Stimulated activated CD8-positive, alpha-beta memory T cell treated with anti-CD3 and anti-CD28 coated beads, Interleukin-15, amount 100 ng/mL, for 1 hour (primary cell): ENCODE measurements at places on chromosomes 16 and 17.

- DNase-seq, result no peak
These were observed 4.2 kb downstream of the CD300LB start for GRCh38 chr17:74527081-74527480.

GRCh38 chr17:33469911-33470310, 176.8 kb upstream of the ASIC2 start:
- no peak for DNase-seq

DNA sequence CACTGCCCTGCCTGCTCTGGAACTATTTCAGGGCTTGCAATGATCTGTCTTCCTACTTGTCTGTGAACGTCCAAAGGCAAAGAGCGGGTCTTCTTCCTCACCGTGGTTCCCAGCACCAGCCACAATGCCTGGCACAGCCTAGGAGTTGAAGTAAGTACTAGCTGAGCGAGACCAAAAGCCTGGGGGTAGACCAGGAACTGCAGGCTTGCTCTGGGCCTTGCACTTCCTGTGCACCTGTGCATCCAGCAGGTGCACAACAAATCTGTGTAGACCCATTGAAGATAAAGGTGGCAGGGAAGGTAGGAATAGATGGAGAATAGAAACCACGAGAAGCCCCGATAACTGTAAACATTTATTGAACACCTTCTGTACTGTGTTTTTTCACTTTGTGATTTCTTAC, 4.6 kb downstream of the FAM171A2 start:
- DNase-seq, result no peak

DNA sequence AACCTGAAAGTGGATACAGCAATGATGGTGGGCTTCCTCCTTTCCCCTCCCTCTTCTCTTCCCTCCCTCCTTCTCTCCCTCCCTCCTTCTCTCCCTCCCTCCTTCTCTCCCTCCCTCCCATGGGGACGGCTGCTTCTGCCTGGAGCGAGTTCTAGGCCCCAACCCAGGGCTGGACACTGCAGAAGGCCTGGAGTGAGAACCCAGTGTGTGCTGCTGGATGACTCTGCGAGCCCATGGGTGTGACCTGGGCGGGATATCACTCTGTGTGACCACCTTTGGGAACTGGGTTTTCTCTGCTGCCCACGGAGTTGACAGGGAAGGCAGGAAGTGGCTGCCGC, 242.6 kb upstream of the GSE1 start:
- no peak for DNase-seq

GRCh38 chr16:84286578-84287240, 8.0 kb upstream of the WFDC1 start:
- no peak for DNase-seq

- DNase-seq, result peak; percentile 10
These were observed at the start of gene MEIOB for GRCh38 chr16:1871974-1872635. Gene MEIOB, minus strand, starts transcription at chr16:1872164. Its CDS starts 3,989 bp downstream, at chr16:1868175.

DNA sequence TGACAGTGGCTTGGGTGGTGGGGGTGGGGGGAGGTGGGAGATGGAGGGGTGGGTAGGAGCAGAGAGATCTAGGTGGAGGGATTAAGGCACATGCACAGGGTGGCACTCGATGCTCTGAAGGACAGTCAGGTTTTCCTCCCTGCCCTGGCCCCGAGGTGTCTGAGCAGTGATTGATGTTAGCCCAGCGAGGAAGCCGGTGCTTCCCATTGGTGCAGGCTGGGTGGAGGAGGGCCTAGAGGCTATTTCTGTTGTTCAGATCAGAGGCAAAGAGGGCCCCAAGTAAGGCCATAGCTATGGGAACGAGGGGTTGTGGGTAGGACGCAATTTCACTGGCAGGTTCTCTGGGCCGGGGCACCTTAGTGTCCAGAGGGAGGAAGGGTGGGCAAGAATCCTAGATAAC, 23.1 kb downstream of the CACNA1G start:
- DNase-seq, result no peak

DNA sequence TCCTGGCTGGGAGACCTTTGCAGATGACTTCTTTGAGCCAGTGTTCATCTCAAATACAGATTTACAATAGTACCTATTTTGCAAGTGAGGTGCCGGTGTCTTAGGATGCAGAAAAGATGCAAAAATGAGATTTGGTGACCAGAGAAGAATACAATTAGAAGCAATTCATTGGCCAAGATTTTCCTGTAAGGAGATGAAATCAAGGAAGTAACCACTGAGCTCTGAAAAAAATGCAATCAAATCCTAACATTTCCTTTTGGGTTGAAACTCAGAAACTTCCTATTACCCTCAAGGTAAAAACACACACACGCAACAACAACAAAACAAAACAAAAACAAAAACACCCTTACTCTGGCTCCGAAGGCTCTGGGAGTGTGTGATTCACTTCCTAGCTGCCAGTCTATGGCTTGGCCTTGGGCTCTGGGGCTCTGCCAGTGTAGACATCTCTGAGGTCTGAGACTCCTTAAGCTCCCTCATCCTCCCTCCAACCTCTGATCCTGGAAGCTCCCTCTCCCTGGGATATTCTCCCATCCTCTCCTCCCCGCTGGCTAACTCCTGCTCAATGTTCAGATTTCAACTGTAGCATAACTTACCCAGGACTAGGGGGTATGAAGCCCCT, 16.8 kb upstream of the MT4 start:
- no peak for DNase-seq

- DNase-seq, result no peak
These were observed 72.6 kb downstream of the SDK2 start for GRCh38 chr17:73571511-73572130.

- no peak for DNase-seq
These were observed 5.1 kb downstream of the CARMIL2 start for GRCh38 chr16:67650023-67650422.

DNA sequence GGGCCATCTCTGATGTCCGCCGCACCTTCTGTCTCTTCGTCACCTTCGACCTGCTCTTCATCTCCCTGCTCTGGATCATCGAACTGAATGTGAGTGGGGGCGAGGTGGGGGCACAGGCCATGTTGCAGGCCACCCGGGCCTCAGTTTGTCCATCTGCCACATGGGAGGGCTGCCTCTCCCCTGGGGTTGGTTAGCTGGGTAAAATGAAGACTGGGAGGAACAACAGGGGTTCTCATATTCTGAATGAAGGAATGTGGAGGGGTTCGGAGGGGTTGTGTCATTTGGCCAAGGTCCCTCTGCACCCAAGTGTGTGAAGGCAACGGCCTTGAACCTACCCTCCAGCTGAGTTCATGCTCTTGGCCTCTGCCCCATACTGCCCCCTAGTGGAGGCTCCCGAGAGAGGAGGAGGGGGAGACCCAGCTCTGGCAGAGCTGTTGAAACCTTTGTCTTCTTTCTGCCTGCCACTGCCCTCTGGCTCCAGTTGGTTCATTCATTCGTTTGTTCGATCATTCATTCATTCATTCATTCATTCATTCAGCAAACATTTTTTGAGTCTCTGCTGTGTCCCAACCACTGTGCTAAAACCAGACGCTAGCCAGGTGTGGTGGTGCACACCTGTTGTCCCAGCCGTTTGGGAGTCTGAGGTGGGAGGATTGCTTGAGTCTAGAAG, 11.4 kb upstream of the TCAP start:
- peak; percentile 70 for DNase-seq

DNA sequence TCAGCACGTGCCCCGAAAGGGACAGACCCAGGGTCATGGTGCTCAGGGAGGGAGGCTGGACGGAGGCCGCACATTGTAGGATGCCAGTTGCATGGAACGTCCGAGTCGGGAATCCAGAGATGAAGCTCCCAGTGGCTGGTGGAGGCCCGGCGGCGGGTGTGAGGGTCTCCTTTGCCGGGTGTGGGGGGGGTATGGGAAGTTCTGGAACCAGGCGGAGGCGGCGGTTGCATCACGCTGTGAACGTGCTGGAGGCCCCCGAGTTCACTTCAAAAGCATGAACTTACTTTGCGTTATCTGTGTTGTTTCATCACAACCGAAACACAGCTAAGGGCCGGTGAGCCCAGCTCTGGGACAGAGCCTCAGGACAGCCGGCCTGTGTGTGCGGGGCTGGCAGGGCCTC, 73.4 kb upstream of the GNG13 start:
- no peak for DNase-seq

GRCh38 chr17:63452962-63453551, 7.0 kb upstream of the CYB561 start:
- no peak for DNase-seq

DNA sequence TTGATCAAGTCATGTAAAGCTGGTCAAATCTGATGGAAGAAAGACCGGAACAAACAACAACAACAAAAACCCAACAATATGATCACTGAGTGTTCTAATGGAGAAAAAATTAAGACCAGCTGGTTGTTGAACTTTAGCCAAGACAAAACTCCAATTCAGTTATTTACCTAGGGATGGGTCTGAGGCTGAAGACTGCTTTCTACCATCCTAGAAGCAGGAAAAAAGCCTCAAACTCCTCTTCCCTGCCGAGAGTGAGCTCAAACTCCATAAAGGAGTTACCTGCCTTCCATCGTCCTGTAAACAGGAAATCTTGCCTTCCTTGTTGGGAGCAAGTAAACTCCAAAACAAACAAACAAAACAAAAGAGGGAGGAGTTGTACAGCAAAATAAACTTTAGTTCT, 23.1 kb upstream of the TMEM98 start:
- no peak for DNase-seq

DNA sequence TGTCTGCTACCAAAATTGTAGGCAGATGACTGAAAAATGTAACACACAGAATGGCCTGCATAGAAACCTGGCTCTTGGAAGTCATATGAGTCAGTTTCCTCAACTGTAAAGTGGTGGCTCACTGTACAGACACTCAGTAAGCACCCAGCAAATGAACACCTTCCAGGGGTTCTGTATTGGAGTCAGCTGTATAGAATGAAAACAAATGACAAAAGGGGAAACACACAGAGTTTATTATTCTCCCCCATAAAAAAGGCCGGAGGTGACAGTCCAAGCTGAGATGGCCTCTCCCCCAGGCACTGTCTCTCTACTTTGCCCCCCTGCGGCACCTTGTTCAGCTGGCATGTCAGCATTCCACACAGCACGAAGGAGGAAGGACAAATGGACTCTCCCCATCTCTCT, 6.2 kb upstream of the MEOX1 start:
- DNase-seq, result no peak

DNA sequence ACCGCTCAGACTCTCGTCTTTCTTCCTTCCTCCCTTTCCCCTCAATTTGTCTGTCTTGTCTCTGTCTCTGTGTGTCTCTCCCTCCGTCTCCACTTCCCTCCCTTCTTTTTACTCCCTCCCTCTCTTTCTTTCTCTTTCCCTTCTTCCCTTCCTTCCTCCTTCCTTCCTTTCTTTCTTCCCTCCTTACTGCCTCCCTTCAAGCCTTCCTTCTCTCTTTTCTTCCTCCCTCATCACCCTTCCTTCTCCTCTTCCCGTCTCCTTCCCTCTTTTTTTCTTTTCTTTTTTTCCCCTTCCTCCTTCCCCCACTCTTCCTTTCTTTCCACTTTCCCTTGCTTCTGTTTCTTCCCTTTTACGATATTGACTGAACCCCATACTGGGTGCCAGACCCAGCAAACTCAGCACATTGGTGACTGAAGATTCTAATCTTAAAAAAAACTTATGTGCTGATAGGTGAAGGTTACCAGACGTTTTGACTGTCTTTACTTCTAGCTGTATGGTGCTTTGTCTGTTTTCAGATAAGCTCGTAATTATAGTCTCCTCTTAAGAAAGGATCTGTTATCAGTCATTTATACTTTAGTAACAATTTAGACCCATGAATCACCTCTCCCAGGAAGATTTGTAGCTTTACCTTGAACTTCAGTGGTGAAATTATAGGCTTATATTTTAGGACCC, 481 bp upstream of the BRD7 start:
- no peak for DNase-seq

DNA sequence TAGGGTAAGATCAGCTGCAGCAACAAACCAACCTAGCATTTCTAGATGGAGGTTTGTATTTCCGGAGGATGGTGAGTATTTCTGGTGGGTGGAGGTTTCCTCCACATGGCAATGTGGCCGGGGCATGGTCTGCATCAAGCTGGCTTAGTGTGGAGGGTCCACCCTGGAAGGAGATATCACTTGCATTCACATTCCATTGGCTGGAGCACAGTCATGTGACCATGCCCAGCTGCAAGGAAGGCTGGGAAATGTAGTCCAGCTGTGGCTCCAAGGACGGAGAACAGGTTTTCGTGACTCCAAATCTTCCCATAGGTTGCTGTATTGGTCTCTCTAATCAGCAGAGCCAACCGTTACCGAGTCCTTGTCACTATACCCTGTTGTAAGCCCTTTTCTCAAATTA, 68.7 kb downstream of the RAI1 start:
- no peak for DNase-seq

- no peak for DNase-seq
These were observed 2.4 kb upstream of the NACA2 start for GRCh38 chr17:61593426-61593825.

DNA sequence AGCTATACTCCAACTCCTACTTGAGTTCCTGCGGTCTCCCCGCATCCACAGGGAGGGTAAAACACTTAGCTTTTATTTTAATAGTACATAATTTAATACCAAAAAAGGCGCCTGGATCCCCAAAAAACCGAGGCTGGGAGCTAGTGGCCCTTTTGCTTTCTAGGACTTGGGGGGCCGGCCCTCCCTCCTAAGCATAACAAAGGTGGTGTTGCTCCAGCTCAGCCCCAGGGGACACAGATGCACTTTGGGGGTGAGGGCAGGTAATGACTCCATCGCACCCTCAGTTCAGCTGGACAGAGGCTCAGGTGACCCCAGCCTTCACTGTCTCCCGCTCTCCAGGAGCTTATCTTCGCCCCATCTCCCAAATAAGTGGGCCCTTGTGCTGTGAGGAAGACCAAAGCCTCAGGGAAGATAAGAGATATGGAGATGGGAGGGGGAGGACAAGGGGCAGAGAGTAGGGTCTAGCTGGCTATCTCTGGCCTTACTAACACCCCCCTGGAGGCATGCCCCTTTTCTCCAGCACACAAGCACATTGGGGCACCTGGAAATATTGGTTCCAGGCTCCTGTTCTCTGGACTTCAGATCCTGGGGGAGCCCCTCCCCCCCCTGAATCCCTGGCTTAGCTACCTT, 2.8 kb upstream of the NHERF1 start:
- DNase-seq, result no peak

- no peak for DNase-seq
These were observed 2.8 kb downstream of the SH2B1 start for GRCh38 chr16:28866454-28866804.

DNA sequence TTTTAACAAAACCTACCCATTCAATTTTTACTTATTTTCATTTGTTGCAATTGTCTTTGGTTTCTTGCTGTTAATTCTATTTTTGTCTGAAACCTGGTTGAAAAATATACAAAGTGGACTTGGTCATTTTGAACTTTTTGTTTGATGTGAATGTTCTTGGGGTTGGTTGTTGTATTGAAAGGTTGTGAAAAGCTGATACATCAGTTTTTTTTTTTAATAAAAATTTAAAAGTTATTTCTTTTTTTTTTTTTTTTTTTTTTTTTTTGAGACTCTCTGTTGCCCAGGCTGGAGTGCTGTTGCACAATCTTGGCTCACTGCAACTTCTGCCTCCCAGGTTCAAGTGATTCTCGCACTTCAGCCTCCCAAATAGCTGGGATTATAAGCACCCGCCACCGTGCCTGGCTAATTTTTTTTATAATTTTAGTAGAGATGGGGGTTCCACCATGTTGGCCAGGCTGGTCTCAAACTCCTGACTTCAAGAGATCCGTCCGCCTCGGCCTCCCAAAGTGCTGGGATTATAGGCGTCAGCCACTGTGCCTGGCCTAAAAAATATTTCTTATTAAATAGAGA, 28.9 kb downstream of the WIPF2 start:
- no peak for DNase-seq

- no peak for DNase-seq
These were observed 33.5 kb downstream of the SPAG9 start for GRCh38 chr17:51087072-51087757.

GRCh38 chr17:20267459-20267842, 199.9 kb downstream of the LGALS9B start:
- peak; percentile 20 for DNase-seq
